ENCODE measurements at places on chromosomes 2 and 18.

- H3K4me1 ChIP-seq: peaks cover 21% of the 10 kb centered on the region
- H3K27ac ChIP-seq: peak overlapping the region; percentile 91
- H3K36me3 ChIP-seq: no peaks in the 10 kb centered on the region
- H3K27me3 ChIP-seq: no peaks in the 10 kb centered on the region
- H3K4me3 ChIP-seq: peak overlapping the region; percentile 53
These were observed 98.3 kb upstream of the EPC2 start for GRCh38 chr2:148546270-148546669.

- no peaks in the 10 kb centered on the region for H3K36me3 ChIP-seq
- H3K4me3 ChIP-seq: no peak overlapping the region
- ATAC-seq: no peak
- no peak overlapping the region for H3K27ac ChIP-seq
These were observed 12.3 kb upstream of the SETBP1 start for GRCh38 chr18:44668270-44668975.

DNA sequence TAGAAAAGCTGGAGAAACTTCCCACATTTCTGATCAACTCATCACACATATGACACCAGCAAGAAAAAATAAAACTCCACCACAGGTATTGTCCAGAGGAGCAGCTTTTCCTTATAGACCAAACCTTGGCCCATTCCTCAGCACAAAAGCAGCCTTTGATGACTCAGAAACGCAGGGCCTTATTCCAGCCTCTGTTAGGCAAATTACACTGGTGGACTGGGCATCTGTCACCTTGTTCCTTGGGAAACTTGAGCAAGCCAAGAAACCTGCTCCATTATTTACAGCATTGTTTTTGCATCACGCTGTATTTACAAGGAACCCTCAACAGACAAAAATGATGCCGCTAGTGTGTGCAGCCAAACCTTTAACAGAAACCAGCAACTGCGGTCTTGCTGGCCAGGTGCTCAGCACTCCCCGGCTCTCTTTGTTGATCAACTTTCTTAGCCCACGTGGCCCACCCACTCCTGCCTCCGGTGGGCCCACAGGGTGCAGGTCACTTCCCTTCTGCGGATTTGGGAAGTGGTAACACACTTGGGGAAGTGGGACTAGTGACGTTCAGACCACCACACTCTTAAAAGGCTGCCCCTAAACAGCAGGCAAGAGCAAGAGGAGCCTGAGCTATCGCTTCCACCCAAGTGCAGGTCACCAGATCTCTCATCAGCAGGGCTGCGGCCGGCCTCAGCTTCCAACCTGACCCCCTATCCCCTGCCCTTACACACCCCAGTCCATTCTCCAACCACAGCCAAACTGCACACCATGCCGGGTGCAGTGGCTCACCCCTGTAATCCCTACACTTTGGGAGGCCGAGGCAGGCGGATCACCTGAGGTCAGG is 1.5 kb downstream of the AP1S3 start:
- H3K4me1 ChIP-seq: peaks cover 5% of the 10 kb centered on the region
- no peak for ATAC-seq
- peak overlapping the region; percentile 74 for H3K4me3 ChIP-seq
- no peaks in the 10 kb centered on the region for H3K27me3 ChIP-seq

DNA sequence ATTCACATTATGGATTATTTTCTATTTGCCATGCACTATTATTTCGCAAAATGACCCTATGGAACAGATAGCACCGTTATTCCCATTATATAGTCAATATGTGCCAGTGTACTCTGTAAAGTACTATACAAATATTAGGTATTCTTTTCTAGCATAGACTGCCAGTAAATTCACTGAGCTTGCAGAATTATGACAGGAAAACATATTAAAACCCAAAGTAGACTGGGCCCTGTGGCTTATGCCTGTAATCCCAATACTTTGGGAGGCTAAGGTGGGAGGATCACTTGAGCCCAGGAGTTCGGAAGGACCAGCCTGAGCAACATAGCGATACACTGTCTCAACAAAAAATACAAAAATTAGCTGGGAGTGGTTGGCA is 1.1 kb upstream of the DYM start:
- ATAC-seq: no peak
- no peak overlapping the region for H3K27ac ChIP-seq
- H3K4me1 ChIP-seq: peaks cover 24% of the 10 kb centered on the region
- H3K27me3 ChIP-seq: no peaks in the 10 kb centered on the region
- H3K36me3 ChIP-seq: no peaks in the 10 kb centered on the region

- no peaks in the 10 kb centered on the region for H3K4me1 ChIP-seq
- ATAC-seq: no peak
- no peaks in the 10 kb centered on the region for H3K36me3 ChIP-seq
- H3K4me3 ChIP-seq: no peak overlapping the region
These were observed 359.6 kb downstream of the MEIS1 start for GRCh38 chr2:66794551-66794950.

DNA sequence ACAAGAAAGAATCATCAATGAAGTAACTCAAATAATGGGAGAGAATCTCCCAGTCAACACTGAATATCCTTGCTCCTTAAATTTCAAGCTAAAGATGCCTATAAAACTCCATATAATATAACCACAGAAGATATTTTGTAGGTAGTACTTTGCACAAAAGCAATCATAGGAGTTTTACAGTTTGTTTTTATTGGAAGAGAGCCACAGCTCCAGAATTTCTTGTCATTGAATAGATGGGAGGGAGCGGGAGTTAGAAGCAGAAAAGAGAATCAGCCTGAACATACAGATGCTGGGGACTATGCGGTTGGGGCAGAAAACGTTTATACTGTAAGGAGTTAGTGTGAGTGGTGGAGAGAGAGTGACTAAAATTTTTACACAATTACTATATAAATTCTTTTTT is 18.3 kb upstream of the SMAD4 start:
- H3K27ac ChIP-seq: no peak overlapping the region
- H3K27me3 ChIP-seq: no peaks in the 10 kb centered on the region
- no peak for ATAC-seq
- H3K4me3 ChIP-seq: no peak overlapping the region
- no peaks in the 10 kb centered on the region for H3K4me1 ChIP-seq

DNA sequence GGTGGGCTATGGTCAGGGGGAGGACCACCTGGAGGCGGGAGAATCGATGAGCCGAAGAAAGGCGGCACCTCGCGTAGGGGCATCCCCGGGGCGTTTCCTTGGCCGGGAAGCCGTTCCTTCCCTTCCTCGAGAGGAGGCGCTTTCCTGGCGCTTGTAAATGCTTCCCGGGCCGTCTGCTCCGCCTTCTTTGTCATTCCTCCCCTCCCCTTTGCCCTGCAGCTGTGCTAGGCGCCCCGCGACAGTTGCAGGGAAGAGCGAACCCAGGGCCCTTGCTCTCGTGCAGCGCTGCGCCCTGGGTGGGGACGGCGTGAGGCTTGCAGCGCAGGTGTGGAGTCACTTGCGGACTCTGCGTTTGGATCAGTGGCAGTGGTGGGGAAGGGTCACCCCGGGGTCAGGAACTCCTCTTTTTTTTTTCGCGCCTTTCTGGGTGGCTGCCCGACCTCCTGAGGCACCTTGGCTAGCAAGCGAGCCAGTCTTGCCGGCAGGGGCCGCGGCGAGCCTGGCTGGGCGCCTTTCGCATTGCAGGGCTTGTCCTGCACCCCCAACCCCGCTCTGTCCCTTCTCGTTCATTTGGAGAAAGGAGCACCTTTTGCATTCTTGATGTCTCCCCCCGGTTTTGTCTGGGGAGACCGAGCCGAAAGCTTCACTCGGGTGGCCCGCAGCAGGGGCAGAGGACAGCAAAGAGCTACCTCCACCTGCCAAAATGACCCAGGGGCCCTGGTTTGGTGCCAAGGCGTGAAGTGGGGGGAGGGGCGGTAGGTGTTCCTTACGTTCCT is 858 bp downstream of the KCNS3 start:
- H3K36me3 ChIP-seq: no peaks in the 10 kb centered on the region
- H3K27me3 ChIP-seq: peaks cover 57% of the 10 kb centered on the region
- H3K4me1 ChIP-seq: no peaks in the 10 kb centered on the region
- ATAC-seq: no peak

GRCh38 chr18:10131460-10132395 is 217.9 kb downstream of the VAPA start:
- ATAC-seq: no peak
- H3K4me3 ChIP-seq: no peak overlapping the region
- no peaks in the 10 kb centered on the region for H3K4me1 ChIP-seq

DNA sequence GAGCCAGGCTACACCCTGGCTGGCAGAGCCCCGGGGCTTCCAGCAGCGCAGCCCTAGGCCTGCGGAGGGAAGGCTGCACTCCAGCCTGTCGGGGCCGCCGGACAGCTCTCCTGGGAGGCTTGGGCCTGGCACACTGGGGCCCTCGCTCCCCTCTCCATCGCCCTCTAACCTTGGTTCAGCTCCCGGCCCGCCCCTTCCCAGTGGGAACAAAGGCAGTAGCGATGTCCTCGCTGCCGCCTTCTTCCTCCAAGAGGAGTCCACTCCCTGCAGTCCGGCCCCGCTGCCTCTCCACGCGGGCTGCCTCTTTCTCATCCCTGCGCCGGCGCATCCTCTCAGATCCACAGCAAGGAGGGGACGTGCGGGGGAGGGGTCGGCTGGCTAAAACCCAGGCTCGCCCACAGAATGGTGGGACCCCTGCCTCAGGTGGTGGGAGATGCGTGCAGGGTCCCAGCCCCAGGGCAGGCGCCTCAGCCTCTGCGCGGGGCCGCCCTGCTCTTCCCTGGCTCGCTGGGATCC is 138.1 kb downstream of the TWIST2 start:
- no peaks in the 10 kb centered on the region for H3K4me1 ChIP-seq
- no peaks in the 10 kb centered on the region for H3K27me3 ChIP-seq
- no peak for ATAC-seq
- no peaks in the 10 kb centered on the region for H3K36me3 ChIP-seq

DNA sequence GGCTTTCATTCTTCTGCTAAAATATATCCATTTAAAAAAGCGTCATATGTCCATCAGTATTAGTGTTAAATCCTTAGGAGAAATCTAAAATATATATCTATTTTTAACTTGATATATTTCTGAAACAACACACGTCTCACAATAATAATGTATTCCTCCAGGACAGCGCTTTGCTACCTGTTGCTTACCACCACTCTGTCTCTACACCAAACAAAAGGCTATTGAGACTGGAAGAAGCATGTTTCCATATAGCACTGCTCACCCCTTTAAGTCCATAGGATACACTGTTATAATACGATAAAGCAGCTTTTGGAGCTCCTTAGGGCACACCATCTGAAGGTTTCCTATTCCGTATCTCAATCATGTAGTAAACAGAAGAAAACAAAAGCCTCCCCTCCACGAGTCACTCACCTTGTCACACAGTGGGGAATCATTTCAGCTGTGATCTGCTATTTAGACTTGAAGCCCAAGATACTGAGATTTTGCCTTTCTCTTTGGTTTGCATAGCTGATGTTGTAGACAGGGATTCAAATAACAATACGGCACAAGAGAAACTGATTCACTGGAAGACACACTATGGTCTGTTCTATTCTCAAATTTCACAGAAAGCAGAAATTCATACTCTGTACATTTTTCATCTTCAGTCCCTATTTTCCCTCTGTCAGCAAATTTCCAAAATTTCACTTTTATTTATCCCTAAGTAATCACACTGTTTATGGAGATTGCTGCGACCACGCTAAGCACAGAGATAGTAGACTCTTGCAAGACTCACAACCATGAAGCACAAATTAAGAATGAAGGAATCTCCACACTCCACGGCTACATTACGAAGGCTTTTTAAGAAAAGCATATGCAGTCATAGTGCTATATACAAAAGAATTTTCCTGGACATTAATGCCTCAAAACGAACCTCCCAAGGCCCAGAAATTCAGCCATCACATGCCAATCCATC is 187.1 kb downstream of the TCF4 start:
- no peak overlapping the region for H3K27ac ChIP-seq
- peaks cover 3% of the 10 kb centered on the region for H3K27me3 ChIP-seq
- H3K4me3 ChIP-seq: no peak overlapping the region

DNA sequence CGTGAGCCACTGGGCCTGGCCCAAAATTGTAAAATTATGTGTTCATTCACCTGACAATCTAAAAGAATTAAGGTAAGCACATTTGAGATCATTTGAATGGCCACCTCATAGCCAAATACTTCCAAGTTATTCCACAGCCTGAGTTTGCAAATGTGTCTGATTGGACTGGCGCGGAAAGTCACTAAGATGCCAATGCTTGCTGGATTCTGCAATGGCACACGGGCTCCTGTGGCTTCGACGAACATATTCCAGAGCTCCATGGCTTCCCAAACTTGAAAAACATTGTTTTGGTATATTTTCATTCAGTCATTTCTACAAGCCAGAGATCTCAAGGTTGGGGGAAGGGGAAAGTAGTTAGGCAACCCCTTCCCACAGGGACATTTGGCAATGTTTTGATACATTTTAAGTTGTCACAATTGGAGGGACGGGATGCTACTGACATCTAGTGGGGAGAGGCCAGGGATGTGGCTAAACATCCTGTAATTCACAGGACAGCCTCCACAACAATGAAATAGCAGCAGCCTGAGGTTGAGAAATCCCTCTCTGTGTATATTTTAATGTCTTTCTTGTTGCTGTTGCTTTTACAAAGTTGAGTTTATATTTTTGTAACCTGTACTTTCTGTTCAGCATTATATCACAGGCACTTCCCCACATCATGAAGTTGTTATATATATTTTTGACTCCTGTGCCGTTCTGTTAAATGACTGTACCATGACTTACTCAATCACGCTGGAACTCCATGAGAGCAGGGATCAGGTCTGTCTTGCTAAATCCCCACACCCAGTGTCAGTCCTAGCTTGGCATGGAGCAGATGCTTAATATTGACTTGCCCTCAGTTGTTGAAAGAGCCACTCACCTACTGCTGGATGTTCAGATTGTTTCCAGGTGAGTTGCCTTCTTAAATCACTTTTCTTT is 56.9 kb downstream of the COL4A4 start:
- H3K36me3 ChIP-seq: no peaks in the 10 kb centered on the region
- ATAC-seq: no peak
- H3K4me3 ChIP-seq: no peak overlapping the region
- H3K27me3 ChIP-seq: peaks cover 6% of the 10 kb centered on the region

- H3K4me3 ChIP-seq: no peak overlapping the region
- H3K27me3 ChIP-seq: peaks cover 13% of the 10 kb centered on the region
- no peaks in the 10 kb centered on the region for H3K4me1 ChIP-seq
- ATAC-seq: no peak
These were observed 134.2 kb upstream of the SPRED2 start for GRCh38 chr2:65566617-65567016.

DNA sequence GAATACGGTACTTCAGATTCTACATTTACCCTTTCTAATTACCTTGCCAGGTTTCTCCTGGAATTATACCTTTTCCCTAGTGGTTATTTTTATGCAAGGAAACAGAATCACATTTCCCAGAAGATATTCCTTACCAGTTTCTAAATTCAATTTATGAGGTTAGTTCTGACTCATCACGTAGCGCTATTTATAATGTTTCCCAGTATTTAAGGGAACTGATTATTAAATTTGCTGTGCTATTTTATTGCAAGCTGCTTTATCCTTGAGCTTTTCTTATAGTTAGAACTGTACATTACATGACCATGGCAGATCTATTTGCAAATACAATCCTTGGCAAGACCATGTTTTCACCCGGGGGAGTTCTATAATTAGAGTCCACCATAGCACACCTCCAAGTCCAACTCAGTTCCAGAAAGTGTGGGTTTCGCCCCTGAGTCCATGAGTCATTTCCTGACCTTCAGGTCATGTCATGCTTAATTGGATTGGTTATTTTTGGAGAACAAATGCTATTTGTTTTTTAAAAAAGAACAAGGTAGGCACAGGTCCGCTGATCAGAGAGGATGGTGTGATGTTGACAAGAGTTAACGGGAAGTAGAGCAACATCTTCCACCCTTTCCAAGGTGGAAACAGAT is 126.6 kb downstream of the ZNF532 start:
- peaks cover 7% of the 10 kb centered on the region for H3K4me1 ChIP-seq
- H3K27ac ChIP-seq: peak overlapping the region; percentile 41
- H3K27me3 ChIP-seq: peaks cover 19% of the 10 kb centered on the region
- peak; percentile 82 for ATAC-seq
- no peak overlapping the region for H3K4me3 ChIP-seq
- no peaks in the 10 kb centered on the region for H3K36me3 ChIP-seq

GRCh38 chr2:160876029-160876428 is 284.2 kb upstream of the TANK start:
- ATAC-seq: no peak
- H3K27ac ChIP-seq: no peak overlapping the region
- no peak overlapping the region for H3K4me3 ChIP-seq
- H3K36me3 ChIP-seq: no peaks in the 10 kb centered on the region
- H3K4me1 ChIP-seq: no peaks in the 10 kb centered on the region
